Colonic mucosa (tissue), 4 donors: ENCODE measurements at places on chromosomes 7 and 10. TPM values are rescaled to one million over a fixed set of nuclear protein-coding genes. Genes with fewer than 3 reads are reported as not detected.

DNA sequence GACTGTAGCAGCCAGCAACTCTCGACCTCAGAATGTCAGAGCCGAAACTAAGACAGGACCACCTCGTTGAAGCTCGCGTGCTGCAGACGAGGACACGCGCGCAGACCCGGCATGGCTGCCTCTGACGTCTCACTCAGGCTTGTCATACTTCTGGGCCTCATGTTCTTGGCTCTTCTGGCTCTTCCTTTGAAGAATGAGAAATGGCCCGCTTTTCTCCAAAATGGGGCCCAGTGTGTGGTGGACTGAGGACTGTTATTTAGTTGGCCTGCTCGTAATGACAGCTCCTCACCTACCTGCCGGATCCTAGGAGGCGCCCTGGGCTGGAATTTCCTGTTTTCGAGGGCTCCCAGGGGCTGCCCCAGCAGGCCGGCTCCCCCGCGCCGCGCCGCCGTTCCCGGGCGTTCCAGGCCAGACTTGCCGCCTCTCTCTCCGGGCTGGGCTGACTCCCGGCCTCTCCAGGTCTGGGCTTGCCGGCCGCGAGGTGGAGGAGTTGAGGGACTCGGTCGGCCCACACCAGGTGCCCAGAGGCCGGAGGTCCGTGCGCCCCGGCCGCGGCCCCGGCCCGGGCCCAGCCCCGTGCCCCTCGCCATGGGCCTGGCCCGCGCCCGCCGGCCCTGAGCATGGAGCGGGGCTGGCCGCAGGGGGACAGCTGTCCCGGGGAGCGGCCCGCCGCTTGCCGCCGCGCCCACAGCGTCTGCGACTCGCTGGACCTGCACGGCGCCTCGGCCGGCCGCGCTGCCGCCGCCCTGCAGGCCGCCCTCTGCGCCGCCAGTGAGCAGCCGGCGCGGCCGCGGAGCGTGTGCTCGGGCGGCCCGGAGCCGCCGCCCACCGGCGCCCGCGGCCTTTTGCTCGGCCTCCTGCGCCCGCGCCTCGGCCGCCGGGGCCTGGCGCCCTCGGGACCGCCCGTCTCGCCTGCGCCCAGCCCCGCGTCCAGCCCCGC, 28.1 kb downstream of the AGAP3 start:
- peak; percentile 46 for DNase-seq

GRCh38 chr7:3748389-3748788, 447.3 kb downstream of the SDK1 start:
- DNase-seq = no peak

GRCh38 chr10:131926253-131926652, 25.4 kb downstream of the PPP2R2D start:
- DNase-seq = no peak

Gene SOSTDC1
- 7.2 TPM for total RNA-seq

DNA sequence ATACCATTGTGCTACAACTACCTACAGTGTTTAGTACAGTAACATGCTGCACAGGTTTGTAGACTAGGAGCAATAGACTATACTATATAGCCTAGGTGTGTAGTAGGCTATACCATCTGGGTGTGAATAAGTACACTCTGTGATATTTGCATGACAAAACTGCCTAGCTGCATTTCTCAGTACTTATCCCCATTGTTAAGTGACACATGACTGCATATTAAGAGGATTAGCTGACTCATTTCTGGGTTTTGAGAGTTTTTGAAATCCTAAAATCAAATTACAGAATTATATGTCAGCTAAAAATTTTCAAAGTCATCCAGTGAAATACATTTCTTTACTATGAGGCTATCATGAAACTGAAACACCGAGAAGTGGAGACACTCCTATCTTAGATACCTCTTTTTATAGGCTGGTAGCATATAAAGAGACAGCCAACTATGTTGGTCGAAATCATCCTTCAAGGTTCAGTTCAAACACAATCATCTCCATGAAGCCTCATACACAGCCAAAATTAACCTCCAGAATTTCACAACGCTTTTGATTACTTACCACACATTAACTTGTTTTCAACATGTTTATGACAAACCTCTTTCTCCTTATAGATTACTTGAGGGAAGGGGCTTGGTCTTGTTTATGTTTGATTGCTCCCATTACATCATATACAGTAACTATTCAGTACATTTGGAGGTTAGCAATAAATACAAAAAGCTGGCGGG, 89.8 kb upstream of the ANK3 start:
- no peak for DNase-seq

DNA sequence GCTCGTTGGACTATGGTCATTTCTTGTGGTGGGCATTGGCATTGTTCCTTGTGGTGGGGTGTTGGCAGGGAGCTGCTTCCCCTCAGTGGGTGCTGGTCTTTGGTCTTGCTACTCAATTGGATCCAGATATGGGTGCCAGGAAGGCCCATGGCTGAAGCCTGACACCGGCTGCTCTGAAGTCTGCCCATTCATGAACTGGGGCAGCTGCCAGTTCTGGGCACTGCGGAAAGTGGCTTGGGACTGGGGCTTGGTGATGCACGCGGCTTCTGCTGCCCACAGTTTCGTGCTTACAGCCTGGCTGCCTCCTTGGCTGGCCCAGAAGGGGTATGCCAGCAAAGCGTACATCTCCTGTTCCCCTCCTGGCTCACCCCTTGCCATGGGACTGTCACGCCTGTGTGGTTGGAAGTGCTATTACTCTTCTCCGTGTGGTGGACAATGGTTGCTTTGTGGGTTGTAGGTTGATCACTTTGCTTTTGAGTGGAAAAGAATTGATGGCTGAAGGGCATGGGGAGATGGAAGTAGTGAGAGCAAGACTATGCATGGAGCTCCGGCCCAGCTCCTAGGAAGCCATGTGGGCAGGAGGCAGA, 54.7 kb downstream of the ADAMTS14 start:
- DNase-seq = no peak

DNA sequence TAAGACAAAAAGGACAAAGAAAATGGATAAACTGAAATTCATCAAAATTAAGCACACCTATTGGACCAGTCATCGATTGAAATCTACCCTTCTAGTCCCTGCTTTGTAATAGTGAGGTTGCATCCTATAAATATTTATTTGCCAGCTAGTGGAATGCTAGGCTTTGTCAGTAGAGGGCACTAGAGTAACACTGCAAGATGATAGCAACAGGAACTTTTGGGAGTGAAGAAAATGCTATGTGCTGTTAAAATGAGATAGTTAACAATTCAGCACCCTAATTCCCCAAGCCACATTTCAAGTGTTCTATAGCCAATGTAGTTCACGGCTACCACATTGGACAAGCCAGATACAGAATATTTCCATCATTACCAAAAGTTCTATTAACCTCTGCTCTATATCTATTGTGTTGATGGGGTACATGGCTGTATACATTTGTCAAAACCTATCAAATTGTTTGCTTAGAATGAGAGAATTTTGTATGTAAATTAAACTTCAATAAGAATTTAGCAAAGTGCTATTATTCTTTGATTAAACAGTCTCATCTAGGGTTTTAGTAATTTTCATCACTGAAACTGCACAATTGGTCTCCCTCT, 69.8 kb downstream of the LSMEM1 start:
- peak; percentile 55 for DNase-seq

- DNase-seq = no peak
Observed at GRCh38 chr7:146764458-146764857, 647.9 kb downstream of the CNTNAP2 start.
